Ureter (tissue), 1 donor: ENCODE measurements at places on chromosomes 4 and X.

GRCh38 chr4:145936997-145937901 is 1.4 kb downstream of the ZNF827 start:
- peak; percentile 81 for DNase-seq

DNA sequence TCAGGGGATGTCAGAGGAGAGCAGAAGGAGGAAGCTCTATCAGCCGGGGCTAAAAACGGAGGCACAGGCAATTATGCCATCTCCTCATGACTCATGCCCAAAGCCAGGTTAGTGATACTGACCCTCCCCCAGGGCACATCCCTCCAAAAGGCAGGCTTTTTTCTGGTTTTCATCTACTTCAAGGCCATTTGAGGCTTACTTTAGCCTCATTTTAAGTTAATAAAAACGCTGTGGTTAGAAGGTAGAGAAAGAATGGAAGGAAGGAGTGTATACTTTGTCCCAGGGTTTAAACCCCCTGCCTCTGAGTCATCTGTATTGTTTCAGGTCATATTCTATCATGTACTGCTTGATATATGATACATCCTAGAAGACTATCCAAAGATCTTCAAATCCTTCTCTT is 89.7 kb upstream of the NDP start:
- DNase-seq: no peak

DNA sequence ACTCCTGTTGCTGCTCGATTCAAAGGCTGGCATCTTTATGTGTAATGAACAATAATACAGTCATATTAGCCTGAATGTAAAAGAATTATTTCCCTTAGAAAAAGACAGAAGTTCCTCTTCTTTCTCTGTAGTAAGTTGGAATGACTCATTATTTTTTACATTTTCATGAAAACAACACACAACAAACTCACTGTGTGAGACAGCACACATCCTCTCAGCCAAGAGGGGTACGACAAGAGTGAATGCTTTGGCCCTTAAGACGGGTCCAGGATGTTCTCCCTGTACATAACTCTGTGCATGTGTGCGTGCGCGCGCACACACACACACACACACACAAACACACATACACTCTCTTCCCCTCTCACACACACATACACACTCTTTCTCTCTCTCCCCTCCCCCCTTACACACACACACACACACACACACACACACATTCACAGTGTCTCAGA is 72.8 kb downstream of the MANBA start:
- DNase-seq: no peak

GRCh38 chr4:80576796-80577195 is 241.3 kb downstream of the CFAP299 start:
- no peak for DNase-seq

- DNase-seq: no peak
Observed at GRCh38 chr4:48297256-48297846, 27.7 kb upstream of the TEC start.

- DNase-seq: peak; percentile 39
Observed at GRCh38 chr4:1464581-1465171, 58.4 kb upstream of the NKX1-1 start.

DNA sequence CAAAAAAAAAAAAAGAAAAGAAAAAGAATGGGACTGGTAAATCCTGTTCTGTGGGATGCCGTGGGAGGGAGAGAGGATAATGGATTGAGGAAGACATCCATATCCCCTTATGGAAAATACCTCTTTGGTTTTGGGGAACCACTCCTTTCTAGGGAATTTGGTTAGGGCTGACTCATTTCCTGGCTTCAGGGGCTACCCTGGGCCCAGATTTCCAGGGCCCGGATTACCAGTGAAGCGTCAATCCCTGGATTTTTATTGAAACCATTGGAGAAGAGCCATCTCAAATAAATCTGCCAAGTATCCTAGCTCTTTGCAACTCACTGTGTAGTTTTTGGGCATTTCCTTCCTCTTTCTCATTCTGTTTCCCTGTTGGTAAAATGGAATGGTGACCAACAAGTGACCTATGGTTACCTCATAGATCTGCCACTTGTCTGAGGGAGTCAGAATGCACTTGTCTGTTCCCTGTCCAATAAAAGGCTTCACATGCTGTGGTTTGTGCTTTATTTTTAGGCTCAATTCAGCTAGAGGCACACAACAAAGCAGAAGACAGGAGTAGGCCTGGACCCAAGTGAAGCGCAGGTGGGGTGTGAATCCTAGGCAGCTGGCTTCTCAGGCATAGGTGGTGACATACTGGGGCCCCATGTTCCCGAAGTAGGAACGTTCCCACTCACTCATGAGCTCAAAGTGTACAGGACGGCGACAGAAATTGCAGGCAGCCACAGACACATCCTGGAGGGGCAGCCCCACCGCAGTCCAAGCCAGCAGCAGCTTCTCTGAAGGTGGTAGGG is 8.6 kb downstream of the APEX2 start:
- no peak for DNase-seq

- no peak for DNase-seq
Observed at GRCh38 chr4:114385195-114385985, 213.2 kb upstream of the UGT8 start.

GRCh38 chrX:53716328-53717088 is 30.0 kb upstream of the HUWE1 start:
- no peak for DNase-seq

DNA sequence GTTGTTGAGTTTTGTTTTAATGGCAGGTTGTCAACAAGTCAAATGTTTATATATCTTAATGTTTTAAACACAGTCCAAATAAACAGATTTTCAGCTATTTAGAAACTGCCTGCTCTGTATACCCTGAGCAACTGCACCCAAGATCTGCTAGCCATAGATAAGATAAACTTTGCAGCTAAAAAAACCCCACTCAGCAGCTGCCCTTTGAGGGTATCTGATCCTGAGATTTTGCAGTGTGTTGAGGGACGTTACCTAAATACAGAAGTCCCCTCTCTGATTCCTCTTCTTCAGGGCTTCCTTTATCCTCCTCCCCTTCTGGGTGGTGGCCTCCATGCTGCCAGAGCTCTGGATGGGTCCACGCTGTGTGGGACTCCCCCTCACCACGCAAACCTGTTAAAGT is 11.0 kb upstream of the FGG start:
- DNase-seq: no peak

DNA sequence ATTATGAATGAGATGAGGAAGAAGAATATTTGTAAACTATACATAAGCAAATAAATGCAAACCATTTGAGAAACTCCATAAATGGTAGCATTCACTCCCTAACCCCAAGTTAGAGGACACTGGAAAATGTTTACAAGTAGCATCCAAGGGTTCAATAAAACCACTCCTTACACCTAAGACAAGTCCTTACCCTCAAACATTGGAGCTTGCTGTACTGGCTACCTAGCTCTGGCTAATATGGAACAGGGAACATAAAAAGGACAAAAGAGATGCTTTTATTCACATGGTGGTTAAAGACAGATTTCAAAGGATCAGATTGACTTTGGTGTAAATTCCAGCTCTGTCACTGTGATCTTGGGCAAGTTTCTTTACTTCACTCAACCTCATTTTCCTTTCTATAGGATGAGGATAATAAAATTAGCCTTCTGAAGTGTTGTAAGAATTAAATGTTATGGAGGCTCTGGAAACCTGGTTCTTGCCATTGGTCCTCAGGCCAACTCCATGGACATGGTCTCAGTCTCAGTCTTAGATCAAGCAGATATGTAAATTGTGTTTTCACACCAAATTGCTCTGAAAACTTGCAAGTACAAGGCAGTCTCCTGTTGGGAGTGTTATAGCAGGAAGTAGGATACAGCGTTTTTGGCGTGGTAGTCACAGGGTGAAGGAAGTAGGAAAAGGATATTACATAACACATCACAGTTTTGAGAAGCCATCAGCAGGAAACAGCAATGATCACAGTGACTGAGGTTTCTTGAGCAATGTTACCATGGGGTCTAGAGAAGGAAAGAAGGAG is 3.3 kb downstream of the CXCL1 start:
- DNase-seq: no peak

DNA sequence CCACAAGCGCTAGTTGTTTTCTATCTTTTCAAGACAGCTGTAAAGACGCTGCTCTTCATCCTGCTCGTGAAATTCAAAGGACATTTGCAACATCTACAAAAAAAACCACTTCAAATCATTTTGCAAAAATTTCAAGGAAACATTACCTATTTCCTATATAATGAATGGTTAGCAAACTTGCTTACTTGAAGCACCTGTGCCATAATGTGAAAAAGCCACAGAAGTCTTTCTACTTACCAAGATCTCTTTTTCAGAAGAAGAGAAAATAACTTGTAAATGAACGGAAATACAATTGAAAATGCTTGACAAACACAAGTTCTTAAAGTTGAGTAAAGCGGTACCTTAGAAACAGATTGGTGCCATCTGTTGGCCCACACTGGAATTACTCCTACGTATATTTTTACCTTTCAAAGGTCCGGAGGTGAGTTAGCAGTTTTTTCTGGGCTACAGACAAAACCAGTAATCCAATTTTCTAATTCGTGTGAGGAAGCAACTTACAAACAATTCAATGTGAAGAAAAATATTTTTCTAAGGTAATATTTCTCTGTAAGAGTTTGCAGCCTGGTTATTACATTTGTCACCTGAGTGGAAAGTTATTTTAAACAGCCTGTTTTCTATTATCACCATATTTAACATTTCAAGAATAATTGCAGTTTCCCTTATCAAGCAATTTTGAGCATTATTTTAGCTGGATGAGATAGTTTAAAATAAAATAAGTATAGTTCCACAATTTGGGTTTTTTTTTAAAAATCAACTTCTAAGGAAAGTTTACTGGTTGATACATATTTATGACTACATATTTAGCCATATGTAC is at the start of gene TLR6:
TSS of gene TLR6 (minus strand) at position 294 of the 814 bp plus-strand sequence. CDS start 27,344 bp downstream, outside the sequence.
- no peak for DNase-seq

GRCh38 chr4:72768364-72768763 is 199.3 kb upstream of the ADAMTS3 start:
- no peak for DNase-seq

GRCh38 chrX:47579537-47579936 is 2.7 kb upstream of the TIMP1 start:
- no peak for DNase-seq

DNA sequence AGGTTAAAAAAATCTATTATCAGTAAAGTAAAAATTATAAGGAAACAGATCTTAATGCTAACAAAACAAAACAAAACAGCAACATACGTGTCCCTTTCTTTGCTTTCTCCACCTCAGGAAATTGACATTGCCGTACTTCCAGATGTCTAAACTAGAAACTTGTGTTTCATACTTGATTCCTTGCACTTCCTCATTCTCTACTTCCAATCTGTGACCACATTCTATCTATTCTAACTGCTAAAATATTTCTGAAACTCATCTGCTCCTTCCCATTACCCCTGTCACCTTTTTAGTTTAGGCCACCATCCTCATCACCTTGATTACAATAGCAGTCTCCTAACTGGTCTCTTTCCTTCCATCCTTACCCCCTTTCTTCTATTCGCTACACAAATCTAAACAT is 22.5 kb upstream of the RPA4 start:
- DNase-seq: no peak

- no peak for DNase-seq
Observed at GRCh38 chr4:2461246-2461960, 7.5 kb upstream of the RNF4 start.

- DNase-seq: no peak
Observed at GRCh38 chr4:5967783-5968182, 50.4 kb downstream of the C4orf50 start.

DNA sequence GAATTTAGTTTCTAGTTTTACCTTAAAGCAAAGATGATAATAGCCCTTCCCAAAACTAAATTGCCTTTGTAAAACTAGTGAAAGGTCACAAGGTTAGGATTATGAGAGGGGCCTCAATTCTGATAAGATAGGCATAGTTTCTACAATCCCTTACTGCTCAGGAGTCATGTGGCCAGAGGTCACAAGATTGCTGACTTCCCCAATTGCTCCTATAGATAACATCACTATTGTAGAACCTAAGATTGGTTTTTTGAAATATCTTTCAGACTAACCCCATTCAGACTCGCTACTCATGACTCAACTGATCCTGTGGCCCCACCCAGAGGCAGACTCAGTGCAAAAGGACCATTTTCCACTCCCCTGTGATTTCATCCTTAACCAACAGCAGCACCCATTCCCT is 70.3 kb downstream of the SCD5 start:
- no peak for DNase-seq

DNA sequence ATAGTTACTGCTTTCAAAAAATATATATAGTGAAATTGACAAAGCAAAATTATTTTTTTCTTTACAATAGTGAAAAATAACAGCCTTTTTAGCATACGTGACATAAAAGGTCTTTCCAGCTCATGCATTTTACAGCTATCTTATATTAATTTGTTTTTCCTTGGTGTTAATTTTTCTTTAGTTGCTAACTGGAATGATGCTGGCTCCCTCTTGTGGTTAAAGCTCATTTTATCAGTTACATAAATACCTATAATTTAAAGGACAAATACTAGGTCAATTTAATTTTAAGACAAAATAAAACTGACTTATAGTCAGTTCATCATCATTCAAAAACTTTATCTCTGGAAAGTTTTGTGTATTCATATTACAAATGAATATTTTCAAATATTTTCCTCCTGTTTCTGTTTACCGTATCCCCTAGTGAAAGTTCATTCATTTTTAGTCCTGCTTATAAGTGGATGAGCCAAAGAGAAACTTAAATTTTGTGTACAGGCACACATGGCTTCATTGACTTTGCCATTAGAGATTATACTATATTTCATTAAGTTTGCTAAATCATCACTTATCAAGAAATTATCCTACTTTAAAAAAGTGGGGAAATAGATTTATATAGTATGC is 9.9 kb upstream of the ANAPC4 start:
- no peak for DNase-seq

DNA sequence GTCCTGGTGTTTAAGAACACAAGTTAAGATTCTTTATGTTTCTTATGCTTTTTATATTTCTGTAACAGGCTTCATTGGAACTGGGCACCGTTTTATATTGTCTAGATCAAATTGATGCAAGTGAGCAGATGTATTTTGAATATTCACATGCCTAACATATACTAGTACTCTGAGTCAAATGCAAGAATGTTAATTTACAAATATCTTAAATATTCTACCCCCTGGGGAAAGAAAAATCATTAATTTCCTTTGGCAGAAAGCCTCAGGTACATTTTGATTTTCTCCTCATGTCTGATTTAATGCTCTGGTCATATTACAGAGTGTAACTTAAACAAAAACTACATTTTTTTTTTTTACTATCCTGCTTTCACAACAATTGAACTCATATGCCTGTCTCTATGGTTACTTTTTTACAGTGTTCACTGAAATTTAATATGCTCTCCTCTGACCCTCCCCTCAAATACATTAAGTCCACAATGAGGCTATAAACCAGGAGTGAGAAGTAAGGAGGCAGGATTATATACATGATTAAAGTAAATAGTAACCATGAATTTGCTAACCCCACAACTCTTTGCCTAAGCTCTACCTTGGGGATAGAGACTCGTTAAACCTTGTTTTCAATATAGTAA is 2.4 kb upstream of the NSUN7 start:
- no peak for DNase-seq

GRCh38 chr4:83318666-83319065 is 16.0 kb downstream of the HPSE start:
- DNase-seq: no peak
